ENCODE measurements at places on chromosomes 3 and 15.

- H3K4me1 ChIP-seq, result peaks cover 30% of the 10 kb centered on the region
- no peak for DNase-seq
- H3K27ac ChIP-seq, result no peak overlapping the region
- peak overlapping the region; percentile 35 for H3K4me3 ChIP-seq
Observed at GRCh38 chr3:58037141-58037910, 29.1 kb downstream of the FLNB start.

DNA sequence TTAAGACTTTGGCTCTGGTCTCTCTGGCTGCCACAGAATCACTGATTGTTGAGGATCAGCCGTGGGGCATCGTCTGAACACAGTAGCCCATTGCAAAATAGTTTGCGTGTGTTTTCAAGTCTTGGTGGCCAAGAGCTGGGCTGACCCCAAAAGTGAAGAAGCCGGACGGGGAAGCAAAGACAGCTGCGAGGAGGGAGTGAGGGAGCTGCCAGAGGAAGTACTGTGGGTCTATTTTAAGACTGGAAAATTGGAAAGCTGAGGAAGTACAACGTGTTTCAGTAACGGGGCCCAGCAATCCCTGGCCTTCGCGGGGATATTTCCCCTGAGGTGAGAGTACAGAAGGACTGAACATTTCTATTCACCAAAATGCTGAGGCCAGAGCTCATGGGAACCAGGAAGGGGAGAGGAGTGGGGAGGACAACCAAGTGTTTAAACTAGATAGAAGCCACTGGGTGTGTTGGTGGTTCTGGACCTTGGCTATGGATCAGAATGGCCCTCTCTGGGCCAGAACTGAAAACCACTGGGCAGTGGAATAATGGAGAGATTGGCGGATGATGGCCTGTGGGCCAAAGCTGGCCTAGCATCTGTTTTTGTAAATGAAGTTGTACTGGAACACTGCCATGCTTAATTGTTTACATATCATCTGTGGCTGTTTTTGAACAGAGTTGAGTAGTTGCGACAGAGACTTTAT is 34.1 kb upstream of the LIMD1 start:
- peaks cover 3% of the 10 kb centered on the region for H3K36me3 ChIP-seq
- peaks cover 1% of the 10 kb centered on the region for H3K27me3 ChIP-seq
- no peak for DNase-seq
- H3K4me1 ChIP-seq, result peaks cover 19% of the 10 kb centered on the region
- no peak overlapping the region for H3K27ac ChIP-seq

GRCh38 chr3:102018551-102018950 is 169.2 kb downstream of the NFKBIZ start:
- H3K4me3 ChIP-seq, result no peak overlapping the region
- H3K36me3 ChIP-seq, result no peaks in the 10 kb centered on the region
- H3K27ac ChIP-seq, result no peak overlapping the region

GRCh38 chr3:147360646-147361453 is 45.5 kb downstream of the ZIC4 start:
- DNase-seq, result peak; percentile 51
- peak overlapping the region; percentile 5 for H3K4me3 ChIP-seq
- peaks cover 46% of the 10 kb centered on the region for H3K27me3 ChIP-seq
- H3K36me3 ChIP-seq, result no peaks in the 10 kb centered on the region
- H3K4me1 ChIP-seq, result peaks cover 41% of the 10 kb centered on the region

Measured in endothelial cell (in vitro differentiated cells).